Activated naive CD4-positive, alpha-beta T cell (primary cell): ENCODE measurements at places on chromosomes 1 and 21.

- DNase-seq = no peak
Measured at GRCh38 chr1:10211805-10212410, 1.5 kb downstream of the KIF1B start.

- no peak for DNase-seq
Measured at GRCh38 chr1:27571439-27572018, 32.4 kb downstream of the AHDC1 start.

GRCh38 chr1:206886831-206887230 lies 10.4 kb upstream of the IL24 start:
- no peak for DNase-seq

DNA sequence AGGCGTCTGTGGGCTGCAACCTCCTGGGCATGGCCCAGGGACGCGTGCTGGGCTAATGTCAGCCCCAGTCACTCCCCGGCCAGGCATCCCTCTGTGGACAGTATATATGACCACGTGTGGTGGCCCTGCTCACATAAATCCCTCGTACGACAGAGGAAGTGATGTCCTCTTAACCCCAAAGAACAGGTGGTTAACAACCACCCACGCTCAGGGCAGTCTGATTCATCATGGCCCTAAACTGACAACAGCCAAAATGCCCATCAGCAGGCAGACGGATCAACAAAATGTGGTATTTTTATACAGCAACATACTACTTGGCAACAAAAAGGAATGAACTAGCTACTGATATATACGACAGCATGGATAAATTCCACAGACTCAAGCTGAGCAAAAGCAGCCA lies 51.0 kb downstream of the ECE1 start:
- no peak for DNase-seq

GRCh38 chr1:202073206-202073605 lies 49.5 kb upstream of the GPR37L1 start:
- no peak for DNase-seq

GRCh38 chr1:66237042-66237441 lies 296.9 kb upstream of the SGIP1 start:
- no peak for DNase-seq

- DNase-seq = peak; percentile 39
Measured at GRCh38 chr1:84689514-84690396, 506 bp downstream of the SSX2IP start.

DNA sequence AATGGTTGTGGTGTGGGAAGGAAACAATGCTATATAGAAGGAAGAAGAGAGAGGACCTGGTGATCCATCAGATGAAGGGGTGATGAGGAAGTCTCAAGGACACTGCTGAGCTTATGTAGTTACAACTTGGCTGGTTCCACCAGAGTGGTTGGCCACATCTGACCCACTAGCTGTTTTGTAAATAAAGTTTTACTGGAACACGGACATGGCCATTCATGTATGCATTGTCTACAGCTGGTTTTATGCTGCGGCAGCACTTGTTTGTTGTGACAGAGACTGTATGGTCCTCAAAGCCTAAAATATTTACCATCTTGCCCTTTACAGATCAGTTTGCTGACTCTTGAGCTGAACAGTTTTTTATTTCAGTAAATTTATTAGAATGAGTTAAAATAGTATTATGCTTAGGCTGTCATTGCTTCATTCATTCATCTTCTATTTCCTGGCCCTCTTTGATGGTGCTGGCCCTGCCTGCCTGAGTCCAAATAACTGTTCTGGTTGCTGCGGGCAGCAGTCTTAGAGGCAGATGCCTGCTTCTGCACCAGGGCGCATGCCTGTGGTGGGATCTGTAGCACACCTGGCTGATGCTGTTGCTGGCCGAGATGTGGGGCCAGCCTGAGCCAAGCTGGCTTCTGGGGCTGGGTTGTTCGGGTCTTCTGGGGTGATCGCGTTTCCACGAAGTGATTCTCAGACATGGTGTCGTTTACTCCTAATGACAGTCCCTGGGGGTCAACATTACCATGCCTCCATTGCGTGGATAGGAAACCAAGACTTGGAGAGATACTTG lies 61.4 kb upstream of the WNT4 start:
- DNase-seq = no peak

DNA sequence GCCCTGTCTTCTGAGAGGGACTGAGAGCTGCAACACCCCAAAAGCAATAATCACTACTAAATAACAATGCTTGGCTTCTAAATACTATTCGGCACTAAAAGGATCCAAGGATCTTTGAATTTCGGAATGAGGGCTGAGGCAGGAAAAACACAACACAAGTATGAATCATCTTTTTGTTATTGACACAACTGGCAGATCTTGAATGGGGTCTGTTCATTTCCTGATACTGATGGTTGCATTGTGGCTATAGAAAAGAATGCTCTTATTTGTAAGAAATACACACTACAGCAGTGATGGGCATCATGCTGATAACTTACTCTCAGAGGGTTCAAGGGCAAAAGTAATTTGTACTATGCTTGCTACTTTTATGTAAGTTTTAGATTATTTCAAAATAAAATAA lies 149.2 kb upstream of the PLD5 start:
- no peak for DNase-seq

GRCh38 chr1:21126324-21126723 lies 50.4 kb downstream of the EIF4G3 start:
- no peak for DNase-seq

GRCh38 chr1:88801575-88802208 lies 89.7 kb downstream of the GTF2B start:
- DNase-seq = no peak

DNA sequence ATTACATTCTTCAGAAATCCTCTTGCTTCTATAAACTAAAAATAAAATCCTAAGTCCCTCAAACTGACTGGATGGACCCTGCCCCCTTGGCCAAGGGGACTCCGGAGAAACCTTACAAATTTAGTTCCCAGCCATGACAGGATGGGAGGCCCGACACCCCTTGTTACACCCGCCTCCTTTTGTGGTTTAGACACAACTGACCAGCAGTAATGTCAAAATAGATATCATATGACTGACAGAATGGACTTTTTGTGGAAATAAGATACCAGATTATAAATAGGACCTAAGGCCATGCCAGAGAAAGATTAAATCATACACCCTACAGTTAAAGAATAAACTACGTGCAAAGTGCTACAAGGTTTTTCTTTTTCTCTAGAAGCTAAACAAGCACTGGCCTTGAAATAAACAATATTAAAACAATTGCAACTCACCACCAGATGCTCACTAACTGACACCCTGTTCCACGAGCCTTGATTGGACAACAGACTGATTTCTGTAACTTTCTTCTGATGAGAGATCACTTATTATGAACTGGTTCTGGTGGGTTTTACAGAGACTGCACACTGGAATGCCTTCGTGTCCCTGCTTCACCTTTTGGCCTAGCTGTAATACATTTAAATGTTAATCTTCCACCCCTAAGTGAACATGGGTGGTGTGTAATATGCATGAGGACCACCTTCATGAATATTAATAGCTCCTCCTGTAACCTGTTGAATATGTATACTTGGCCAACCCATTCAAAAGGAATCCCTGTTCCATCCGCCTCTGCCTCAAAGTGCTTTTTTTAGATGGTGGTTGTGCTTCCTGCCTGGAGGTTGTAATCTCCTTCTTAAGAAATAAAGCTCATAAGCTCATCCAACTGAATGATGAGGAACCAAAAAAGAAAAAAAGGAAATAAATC lies 99.6 kb downstream of the ODF2L start:
- DNase-seq = no peak

- DNase-seq = no peak
Measured at GRCh38 chr1:150407330-150407729, 43.4 kb downstream of the RPRD2 start.

- no peak for DNase-seq
Measured at GRCh38 chr1:108591466-108591865, 31.6 kb downstream of the EEIG2 start.

DNA sequence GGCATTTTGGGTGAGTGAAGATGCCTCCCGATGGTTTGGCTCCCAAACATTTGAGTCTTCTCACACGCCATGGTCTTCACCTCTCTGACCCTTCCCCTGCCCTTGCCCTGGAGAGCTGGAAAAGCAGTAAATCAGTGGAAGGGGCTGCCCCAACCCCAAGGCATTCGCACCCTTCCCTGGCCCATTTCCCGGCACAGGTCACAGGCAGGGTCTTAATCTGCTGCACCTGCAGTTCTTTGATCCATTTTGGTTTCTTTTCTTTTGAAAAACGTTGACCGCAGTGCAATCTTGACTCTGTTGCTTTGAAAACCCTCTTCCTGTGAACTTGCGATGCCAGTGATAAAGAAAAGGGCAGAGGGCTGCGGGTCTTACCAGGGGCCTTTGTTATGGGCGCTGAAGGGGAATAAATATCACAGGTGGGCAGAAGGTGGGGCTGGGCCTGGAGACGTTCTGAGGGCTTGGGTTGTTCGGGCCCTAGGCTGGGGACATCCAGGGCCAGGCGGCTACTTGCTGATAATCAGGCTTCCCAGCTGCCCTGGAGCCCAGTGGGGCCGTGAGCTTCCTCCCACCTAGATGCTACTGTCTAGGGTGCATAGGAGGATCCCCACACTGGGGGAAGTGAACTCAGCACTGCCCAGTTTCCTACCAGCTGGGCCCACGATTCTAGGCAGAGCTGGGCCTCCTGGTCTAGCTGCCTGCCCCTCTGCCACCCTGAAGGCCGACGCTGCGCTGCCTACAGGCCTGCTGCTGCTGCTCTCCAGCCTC lies 38.6 kb upstream of the EPS8L3 start:
- DNase-seq = peak; percentile 17

GRCh38 chr1:168243636-168244212 lies 17.9 kb downstream of the SFT2D2 start:
- DNase-seq = no peak
